Posterior vena cava (tissue), 2 donors: ENCODE measurements at places on chromosomes 4 and X.
A peak's percentile ranks its signal among the peaks of the same experiment; 100 is the strongest.

GRCh38 chr4:87093443-87094123, 126.8 kb downstream of the KLHL8 start:
- no peak for DNase-seq

DNA sequence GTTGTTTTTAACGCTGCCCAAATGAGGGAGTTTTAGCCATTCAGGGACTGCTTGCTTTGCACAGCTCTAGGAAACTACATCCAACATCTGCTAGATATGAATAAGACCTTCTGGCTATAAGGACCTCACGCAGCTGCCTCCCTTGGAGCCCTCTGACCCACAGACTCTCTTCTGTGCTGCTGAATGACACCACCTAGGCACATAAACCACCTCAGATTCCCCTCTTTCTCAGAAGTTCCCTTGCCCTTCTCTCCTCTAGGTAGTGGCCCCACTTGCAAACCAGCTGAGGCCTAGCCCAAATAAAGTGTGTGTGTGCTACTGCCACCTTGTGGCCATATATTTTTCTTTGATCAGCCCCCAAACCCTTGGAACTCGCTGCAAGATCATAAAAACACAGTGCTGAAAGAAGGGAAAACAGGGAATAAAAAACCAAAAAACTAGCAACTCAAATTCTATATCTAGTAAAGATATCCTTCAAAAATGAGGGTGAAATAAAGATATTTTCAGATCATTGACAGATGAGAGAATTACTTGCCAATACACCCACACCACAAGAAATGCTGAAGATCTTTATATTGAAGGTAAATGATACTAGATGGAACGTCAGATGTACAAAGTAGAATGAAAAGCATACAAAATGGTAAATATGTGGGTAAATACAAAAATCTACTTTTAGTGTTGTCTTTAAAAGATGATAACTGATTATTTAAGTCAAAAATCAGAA, 265.9 kb downstream of the ADAMTS3 start:
- peak; percentile 54 for DNase-seq

DNA sequence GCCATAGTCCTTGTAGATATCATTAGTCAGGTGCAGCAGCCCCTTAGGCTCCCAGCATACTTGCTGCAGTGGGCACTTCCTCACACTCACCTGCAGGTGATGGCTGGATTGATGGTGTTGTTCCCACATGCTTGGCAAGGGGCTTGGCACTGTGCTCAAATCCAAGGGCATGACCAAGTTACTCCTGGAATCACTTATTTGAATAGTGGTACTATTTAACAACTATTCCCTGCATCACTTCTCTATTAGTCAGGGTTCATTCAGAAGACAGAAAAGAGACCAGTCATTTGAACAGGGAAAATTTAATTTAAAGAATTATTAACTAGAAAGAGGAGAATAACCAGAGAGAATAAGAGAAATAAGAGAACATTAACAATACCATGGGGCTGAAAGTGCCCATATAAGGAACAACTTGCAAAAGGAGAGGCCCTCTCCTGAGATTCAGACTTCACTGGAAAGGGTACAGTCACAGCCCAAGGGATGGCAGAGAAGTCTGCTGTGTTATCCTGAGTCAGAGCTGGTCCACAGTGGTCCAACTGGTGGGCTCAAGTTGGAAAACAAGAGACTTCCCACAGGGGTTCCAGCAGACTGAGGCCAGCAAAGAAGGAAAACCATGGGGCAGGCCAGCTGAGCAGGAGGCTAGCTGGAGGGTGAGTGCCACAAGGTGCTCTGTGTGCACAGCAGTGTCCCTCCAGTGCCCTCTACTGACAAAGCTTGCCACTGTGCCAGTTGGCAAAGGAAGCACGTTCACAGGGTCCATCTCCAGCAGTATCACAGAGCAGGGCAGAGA, 9.8 kb downstream of the SPP1 start:
- peak; percentile 82 for DNase-seq

DNA sequence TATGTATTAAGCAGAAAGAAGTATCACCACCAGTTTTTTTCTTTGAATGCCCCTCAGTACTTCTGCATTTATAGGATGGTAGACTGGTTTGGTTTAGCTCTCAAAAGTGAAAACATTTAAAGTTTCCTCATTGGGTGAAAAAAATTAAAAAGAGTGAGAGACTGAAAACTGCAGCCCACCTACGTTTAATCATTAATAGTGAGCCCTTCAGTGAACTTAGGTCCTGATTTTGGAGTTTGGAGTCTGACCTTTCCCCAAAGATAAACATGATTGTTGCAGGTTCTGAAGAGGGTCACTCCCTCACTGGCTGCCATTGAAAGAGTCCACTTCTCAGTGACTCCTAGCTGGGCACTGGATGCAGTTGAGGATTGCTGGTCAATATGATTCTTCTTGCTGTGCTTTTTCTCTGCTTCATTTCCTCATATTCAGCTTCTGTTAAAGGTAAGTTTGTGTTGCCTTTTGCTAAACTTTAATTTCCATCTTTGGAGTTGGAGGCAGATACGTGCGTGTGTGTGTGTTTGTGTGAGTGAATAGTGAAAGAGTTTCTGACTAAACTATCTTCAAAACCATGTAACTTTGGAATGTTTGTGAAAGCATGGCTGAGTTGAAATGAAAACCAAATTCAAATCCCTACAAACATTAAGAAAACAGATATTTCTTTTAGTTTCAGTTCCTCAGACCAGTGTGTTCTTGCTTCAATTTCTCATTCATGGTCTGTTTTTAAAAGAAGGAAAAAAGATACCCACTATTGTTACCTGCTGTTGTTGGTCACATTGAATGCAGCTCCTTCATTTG, at the start of gene MTTP:
TSS of gene MTTP (plus strand) at position 295 of the 795 bp plus-strand sequence. CDS start at position 381, 86 bp downstream.
- no peak for DNase-seq

GRCh38 chr4:189912170-189912569, 28.5 kb upstream of the FRG1 start:
- DNase-seq = no peak

DNA sequence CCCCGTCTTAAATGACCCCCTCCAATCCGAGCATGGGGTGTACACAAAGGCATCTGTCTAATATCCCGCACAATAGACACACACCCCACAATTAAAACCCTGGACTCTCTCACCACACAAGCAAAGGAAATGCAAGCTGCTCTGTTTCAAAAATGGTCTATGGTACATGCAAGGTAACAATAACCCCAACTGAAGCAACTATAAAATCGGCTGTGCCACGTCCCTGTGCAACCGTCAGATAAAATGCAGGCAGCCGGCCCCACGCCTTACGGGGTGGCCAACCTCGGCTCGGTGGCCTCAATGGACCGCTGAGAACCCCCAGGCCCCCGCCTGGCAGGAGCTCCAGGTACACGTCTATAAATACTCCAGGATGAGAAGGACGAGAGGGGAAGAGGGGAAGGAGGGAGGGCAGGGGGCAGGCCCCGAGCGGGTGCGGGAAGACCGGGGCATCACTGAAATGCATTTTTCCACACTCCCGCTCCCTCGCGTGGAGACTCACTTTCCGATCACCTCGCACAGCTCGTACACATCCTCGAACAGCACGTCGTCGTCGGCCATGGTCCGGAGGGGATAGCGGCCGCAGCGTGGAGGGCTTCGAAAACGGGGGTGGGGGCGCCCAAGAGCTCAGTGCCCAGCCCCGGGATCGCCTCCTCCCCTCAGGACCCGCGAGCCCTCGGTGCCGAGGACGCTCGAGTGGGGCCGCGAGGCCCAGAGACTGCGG, 763 bp downstream of the CASK start:
- DNase-seq = peak; percentile 78

DNA sequence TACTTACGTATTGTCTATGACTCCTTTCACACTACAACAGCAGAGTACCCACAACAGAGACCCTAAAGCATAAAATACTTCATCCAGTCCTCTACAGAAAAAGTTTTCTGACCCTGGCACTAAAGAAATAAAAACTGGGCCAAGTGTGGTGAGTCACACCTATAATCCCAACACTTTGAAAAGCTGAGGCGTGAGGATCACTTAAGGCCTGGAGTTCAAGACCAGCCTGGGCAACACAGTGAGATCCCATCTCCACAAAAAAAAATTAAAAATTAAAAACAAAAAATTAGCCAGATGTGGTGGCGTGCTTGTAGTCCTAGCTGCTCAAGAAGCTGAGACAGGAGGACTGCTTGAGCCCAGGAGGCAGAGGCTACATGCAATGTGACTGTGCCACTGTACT, 66.9 kb downstream of the WDFY3 start:
- DNase-seq = no peak

DNA sequence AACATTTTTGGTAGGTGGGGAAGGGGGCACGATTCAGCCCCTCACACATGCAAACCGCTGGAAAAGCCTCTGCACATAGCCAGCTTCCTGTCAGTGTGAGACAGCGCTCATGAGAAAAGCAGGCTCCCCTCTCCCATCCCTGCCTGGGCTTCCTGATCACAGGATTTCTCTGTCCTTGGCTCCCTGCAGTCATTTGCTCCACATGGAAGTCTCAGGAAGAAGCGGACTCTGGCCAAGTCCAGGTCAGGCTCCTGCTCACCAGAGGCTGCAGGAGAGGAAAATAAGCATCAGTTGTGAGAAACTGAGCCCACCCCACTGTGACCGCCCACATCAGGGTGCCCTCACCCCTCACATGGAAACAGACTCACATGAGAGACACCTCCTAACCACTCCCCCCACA, 664.3 kb upstream of the TENM3 start:
- DNase-seq = no peak

DNA sequence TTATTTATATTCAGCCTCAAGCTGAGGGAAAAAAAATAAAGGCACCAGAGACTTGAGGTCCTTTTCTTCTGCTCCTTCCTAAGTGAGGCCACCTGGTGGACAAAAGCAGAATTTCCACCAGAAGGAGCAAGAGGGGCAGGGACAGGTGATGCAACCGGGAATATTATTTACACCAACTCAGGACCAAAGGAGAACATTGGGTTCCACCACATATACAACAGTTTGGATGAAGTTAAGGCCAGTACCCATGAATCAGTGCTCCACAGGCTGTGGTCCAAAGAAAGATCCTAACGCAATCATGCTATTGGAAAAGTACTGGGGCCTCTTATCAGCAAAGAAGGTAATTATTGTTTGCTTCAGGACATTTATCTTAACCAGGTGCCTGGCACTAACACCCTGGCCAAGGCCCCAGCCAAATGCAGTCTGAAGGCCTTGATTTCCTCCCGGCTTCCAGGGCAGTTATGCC, 57.4 kb downstream of the TSC22D3 start:
- no peak for DNase-seq

DNA sequence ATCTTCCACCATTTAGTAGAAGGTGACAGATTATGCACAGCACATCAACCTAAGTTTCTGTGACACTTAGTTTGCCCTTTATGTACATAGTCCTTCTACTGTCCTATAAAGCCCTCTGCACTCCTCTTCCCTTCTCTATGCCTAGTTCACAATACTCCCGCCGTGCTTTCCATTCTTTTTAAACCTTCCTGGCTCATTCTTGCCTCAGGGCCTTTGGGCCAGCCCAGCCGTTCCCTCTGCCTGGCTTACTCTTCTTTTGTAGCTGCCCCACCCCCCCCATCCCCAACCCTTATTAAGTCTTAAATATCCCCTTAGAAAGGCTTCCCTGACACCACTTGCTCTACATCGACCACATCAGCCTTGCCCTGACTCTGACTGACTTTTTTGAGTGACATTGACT, 33.0 kb downstream of the SGMS2 start:
- no peak for DNase-seq
